Sigmoid colon (tissue), 7 donors: ENCODE measurements at places on chromosomes 6 and 20. TPM values are rescaled to one million over a fixed set of nuclear protein-coding genes. Genes with fewer than 3 reads are reported as not detected.

DNA sequence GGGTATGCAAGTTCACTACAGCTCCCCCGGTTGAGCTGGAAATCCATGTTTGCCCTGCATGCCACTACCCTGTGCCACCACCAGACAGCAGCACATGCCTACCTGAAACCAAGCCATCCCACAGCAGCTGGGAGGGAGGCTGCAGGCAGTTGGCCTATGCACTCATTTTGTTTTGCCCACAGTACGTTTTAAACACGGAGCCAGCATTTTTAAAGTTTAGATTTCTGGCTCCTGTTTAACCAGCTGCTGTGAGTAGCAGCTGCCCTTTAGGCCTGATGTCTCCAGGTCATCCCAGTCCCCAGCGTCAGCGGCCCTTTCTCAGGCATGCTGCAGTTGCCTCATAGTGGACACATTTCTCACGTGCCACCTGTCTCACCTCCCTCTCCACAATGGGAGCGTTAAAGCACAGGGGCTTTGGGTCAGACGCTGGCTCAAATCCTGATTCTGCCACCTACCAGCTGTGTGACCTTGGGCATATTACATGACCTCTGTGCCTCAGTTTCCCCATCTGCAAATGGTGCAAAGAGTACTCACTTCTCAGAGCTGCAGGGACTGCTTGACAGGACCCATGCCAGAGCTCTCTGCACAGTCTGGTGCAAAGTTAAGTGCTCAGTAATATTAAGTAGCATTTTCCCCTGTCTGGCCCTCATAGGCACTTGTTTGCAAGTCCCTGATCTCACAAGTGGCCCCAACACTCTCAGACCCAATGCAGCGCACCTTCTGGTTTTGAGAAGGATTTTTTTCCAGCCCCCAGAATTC lies 8.2 kb upstream of the UBE2V1 start:
- H3K27me3 ChIP-seq = no peaks in the 10 kb centered on the region
- peak; percentile 85 for DNase-seq
- H3K4me1 ChIP-seq = peaks cover 8% of the 10 kb centered on the region

Gene SNX5
- total RNA-seq = 70.3 TPM

DNA sequence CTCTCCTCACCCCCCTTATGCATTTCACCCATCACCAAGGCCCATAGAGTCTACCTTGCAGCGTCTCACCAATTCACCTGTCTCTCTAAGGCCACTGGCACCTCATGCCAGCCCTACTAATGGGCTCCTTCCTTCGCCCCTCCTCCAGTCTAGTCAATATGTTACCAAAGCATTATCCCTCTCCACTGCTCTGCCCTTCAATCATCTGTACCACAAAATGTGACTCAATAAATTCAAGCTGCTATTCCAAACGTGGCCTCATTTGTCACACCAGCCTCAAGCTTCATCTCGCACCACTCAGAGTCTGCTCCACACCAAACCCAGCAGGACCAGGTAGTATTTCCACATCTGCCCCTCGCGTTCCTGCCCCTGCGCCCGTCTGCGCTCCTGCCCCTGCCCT lies 21.8 kb upstream of the RPS6KA2 start:
- H3K27ac ChIP-seq = no peak overlapping the region
- no peaks in the 10 kb centered on the region for H3K4me1 ChIP-seq
- H3K27me3 ChIP-seq = no peaks in the 10 kb centered on the region
- DNase-seq = no peak

GRCh38 chr20:13322621-13323020 lies 101.5 kb downstream of the ISM1 start:
- no peak overlapping the region for H3K27ac ChIP-seq
- no peaks in the 10 kb centered on the region for H3K27me3 ChIP-seq
- H3K4me1 ChIP-seq = peaks cover 39% of the 10 kb centered on the region

DNA sequence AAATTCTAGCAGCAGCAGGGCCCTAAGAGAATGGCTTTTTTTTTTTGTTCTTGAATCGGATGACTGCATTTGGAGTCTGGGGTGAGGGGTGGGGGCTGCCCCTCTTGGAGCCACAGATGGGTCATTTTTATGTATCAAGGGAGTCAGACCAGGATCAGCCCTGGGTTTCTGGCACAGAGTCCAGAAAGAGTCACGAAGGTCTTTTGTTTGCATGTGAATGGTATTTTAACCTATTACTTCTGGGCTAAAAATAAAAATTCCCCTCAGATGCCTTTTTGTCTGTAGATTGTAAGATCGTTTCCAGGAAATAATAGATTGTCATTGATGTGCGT lies 72.5 kb downstream of the PHACTR3 start:
- no peak overlapping the region for H3K4me3 ChIP-seq
- no peak for DNase-seq
- peaks cover 23% of the 10 kb centered on the region for H3K27me3 ChIP-seq

DNA sequence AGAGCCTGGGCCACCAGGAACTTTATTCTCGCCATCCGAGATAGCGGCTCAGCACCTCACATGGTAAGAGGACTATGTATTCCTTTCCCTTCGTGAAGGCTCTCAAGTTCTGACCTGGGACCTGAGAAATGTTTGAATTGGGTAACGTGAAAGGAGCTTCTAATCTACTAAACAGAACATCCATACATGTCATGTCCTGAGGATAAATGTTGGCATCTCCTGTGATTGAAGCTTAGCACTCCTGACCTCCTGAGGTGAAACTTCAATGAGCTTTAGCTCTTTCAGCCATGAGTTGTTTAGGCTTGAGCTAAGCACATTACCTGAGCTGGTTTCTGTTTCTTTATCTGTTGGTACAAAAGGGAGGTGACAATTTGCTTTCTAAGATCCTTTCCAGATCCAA lies 280.9 kb downstream of the PACRG start:
- no peak for DNase-seq
- no peak overlapping the region for H3K4me3 ChIP-seq
- no peaks in the 10 kb centered on the region for H3K27me3 ChIP-seq
- no peaks in the 10 kb centered on the region for H3K4me1 ChIP-seq
- no peak overlapping the region for H3K27ac ChIP-seq
- no peaks in the 10 kb centered on the region for H3K36me3 ChIP-seq

DNA sequence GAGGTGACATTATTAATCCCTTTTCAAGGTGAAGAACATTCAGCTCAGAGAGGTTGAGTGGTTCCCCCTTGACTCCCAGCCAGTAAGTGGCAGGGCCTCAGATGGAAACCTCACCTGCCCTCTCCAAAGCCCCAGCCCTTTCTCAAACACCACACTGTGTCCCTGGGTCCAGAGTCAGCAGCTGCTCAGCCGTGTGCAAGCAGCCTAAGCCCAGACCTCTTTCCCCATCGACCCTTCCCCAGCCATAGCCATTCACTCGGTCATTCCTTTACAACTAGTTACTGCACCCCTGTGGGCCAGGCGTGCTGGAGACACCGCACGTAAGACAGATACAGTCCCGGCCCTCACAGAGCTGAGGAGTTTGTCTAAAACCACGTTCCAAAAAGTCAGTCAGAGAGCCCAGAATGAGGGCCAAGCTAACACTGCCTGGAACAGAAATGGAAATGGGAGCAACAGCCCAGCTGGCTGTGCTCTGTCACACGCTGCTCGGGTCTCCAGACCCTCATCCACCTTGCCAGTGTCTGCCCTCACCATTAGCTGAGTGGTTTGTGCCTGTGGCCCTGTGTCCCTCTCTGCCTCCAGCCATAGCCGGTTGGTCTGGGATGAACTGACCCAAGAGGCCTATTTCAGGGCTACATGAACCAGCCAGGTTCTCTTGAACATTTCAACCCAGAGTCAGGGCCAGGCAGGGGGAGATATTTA lies 29.6 kb downstream of the ZC3H12D start:
- H3K4me3 ChIP-seq = no peak overlapping the region
- H3K4me1 ChIP-seq = peaks cover 48% of the 10 kb centered on the region
- H3K36me3 ChIP-seq = no peaks in the 10 kb centered on the region
- DNase-seq = no peak
- H3K27ac ChIP-seq = peak overlapping the region; percentile 67

Gene CRISP3
- not detected for total RNA-seq

DNA sequence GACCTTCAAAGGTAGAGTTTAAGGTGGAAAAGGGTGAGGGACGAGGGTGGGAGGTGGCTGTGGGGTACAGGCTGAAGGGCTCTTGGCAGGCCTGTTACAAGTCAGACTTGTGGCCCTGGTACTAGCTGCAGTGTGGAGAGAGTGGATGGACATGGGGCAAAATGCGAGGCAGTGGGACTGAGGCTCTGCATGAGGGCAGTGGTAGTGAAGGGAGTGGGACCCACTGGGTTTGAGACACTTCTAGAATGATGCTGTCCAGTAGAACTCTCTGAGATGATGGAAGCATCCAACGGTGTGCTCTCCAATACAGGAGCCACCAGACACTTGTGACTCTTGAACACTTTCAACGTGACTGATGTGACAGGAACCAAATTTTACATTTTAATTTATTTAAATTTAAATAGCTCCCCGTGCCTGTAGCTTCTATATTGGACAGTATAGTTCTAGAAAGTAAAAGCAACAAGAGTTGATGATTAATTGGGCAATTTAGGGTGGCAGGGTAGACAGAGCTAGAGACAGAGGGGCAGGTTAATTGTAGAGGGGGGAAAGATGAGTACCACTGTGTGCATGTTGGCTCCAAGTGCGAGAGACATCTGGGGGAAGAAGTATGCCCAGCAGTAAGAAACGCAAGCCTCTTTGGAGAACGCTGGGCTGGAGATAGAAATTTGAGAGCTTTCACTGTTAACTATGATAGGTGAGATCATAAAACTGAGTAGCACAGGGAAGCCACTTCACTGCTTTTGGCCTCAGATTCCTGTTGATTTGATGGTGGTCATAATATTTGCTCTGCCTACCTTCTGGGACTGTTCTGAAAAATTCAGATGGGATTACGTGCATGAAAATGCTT lies 77.5 kb downstream of the TXNDC5 start:
- no peaks in the 10 kb centered on the region for H3K27me3 ChIP-seq
- no peaks in the 10 kb centered on the region for H3K36me3 ChIP-seq
- H3K4me3 ChIP-seq = no peak overlapping the region
- H3K4me1 ChIP-seq = peaks cover 6% of the 10 kb centered on the region

Gene LHFPL5
- total RNA-seq = not detected

GRCh38 chr6:155078331-155078745 lies 83.2 kb downstream of the TIAM2 start:
- H3K36me3 ChIP-seq = no peaks in the 10 kb centered on the region
- no peak overlapping the region for H3K4me3 ChIP-seq
- peaks cover 27% of the 10 kb centered on the region for H3K4me1 ChIP-seq
- no peaks in the 10 kb centered on the region for H3K27me3 ChIP-seq
- no peak overlapping the region for H3K27ac ChIP-seq
